Esophagus muscularis mucosa (tissue), 4 donors: ENCODE measurements at places on chromosomes 6 and 20. TPM values are rescaled to one million over a fixed set of nuclear protein-coding genes. Genes with fewer than 3 reads are reported as not detected.

Gene TSBP1
- total RNA-seq, result not detected

Gene BHLHE23
- not detected for total RNA-seq

Gene RBBP9
- 13.7 TPM for total RNA-seq

DNA sequence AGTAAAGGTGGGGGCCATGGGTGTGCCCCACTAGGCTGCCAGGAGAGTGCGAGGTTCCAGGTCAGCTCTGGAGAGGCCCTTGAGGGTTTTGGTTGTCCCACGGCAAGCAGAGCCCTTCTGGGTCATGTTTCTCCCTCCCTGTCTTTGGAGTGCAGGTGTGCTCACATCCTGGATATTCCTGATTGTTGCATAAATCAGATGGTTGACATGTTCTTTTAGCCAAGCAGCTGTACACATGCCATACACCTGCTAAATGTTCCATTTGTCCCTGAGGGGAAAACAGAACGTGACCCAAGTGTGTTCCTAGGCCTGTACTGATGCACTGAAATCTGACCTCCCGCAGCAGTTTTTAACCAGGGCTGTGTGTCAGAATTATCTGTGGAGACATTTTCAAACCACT lies 77.5 kb upstream of the BEND3 start:
- DNase-seq, result no peak

- DNase-seq, result no peak
These were observed 63.7 kb upstream of the NKX2-2 start for GRCh38 chr20:21577551-21577950.

Gene LHFPL5
- not detected for total RNA-seq

- no peak for DNase-seq
These were observed 119.2 kb upstream of the CCN2 start for GRCh38 chr6:132070356-132070755.

- no peak for DNase-seq
These were observed 252.6 kb upstream of the CITED2 start for GRCh38 chr6:139627091-139627490.

Gene KCNK16
- total RNA-seq, result not detected

Gene CST5
- 3.7 TPM for total RNA-seq

DNA sequence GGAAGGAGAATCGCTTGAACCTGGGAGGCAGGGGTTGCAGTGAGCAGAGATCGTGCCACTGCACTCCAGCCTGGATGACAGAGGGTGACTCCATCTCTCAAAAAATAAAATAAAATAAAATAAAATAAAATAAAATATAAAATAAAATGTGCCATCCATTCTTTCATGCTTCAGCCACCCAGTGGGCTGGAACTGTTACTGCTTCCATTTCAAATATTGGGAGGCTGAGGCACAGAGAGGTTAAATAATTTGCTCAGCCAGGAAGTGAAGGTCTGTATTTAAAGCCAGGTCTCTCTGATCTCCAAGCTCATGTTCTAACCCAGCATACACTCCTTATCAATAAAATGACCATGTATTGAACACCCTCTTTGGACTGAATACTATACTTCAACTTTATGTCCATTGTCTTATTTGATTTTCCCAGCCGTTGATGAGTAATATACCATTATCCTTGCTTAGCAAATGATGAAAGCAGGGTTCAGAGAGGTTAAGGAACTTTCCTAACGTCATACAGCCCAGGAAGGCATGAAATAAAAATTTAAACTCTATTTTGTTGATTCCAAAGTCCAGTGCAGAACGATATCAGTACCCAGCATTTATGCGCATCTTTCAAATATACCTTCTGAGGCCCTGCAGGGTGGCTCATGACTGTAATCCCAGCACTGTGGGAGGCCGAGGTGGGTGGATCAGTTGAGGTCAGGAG lies 25.8 kb upstream of the SLC9A8 start:
- DNase-seq, result no peak

Gene NCOA5
- total RNA-seq, result 31.1 TPM

GRCh38 chr20:62142252-62143080 lies 728 bp downstream of the PSMA7 start:
- no peak for DNase-seq

Gene AGER
- total RNA-seq, result 4.6 TPM

Gene PTK7
- total RNA-seq, result 10.8 TPM

GRCh38 chr6:148235446-148235845 lies 107.2 kb upstream of the SASH1 start:
- DNase-seq, result peak; percentile 4

- DNase-seq, result no peak
These were observed 234.7 kb downstream of the TRDN start for GRCh38 chr6:123402052-123402451.
